ENCODE measurements at places on chromosomes 7 and 10. TPM values are rescaled to one million over a fixed set of nuclear protein-coding genes. Genes with fewer than 3 reads are reported as not detected.

Gene MAGI2
- 11.1 TPM for total RNA-seq

Gene WNT8B
- total RNA-seq = not detected

Gene PRXL2A
- 6.7 TPM for total RNA-seq

DNA sequence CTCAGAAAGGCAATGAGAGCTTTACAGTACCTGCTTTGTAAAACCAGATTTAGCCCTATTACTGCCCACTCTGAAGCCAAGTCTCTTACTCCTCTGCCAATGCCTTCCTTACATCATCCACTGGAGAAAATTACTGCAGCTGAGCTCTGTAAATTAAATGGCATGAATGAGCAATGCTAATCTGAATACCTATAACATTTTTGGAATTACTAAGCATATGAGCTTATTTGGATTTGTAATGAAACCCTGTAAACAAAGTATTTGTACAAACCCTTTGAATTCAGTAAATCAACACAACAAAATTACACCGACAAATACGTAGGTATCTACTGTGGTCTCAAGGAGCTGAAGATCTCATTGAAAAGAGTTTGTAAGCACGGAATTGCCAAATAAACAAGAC lies 12.1 kb upstream of the CCNY start:
- DNase-seq = no peak

DNA sequence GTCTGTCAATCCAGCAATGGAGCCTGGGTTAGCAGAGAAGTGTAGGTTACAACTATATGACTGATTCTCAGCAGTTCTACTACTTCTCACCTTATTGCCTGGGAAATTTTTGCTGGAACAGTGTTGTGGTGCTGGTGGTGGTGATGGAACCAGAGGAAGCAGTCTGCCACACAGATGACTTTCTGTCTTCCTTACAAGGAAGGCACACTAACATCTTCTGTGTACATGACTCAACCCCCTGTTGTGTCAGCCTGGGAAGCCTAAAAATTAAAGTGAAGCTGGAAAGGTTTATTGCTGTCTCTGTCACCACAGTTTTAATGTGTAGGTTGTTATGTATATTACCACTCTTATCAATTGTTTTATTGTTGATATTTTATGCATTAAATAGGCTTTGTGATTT lies 40.3 kb downstream of the ANKRD7 start:
- no peak for DNase-seq

GRCh38 chr10:121927318-121927840 lies 452 bp downstream of the ATE1 start:
- peak; percentile 59 for DNase-seq

GRCh38 chr10:59064759-59065539 lies 111.5 kb upstream of the PHYHIPL start:
- DNase-seq = no peak

- no peak for DNase-seq
These were observed 215.6 kb downstream of the TCF7L2 start for GRCh38 chr10:113165673-113166072.

GRCh38 chr7:84848219-84848973 lies 338.5 kb downstream of the SEMA3D start:
- no peak for DNase-seq

GRCh38 chr7:14501436-14501835 lies 401.1 kb downstream of the DGKB start:
- no peak for DNase-seq

- DNase-seq = no peak
These were observed 57.7 kb downstream of the TRUB1 start for GRCh38 chr10:114995468-114996247.

- no peak for DNase-seq
These were observed 28.8 kb downstream of the EBF3 start for GRCh38 chr10:129935102-129935866.

DNA sequence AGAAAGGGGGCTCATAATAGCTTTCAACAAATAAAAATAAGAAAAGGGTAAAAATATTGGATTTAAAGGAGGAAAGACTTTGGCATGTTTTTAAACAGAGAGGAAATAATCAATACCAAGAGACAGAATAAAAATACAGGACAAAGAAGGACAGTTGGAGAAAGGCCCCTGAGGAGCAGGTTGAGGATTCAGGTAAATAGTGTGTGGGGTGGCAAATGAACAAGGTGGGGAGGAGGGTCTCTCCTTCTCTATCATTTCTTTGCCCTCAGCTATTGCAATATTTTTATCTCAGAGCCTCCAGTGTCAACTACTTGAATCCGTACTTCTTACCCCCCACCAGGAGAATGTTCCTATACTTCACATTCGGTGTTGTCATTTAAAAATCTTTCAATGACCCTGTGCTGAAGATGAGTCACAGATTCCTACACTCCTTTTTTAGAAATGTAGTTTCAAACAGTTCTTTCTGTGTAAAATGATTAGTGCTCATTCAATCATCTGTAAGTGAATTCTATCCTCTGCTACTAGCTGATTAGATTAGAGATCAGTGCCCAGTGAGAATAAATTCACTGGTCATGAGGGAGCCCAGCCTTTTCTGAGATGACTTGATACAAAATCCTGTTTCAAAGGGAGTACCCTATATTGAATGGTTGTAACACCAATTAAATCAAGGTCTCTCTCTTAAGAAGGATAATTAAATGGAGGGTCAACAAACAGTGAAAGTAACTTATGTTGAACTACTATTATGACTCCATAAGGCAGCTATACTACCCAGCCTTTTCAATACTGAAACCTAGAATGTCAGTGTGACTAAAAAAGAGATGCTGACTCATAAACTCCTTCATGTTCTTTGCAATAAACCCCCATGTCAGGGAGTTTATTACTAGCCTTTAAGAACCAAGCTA lies 50.4 kb upstream of the WNT16 start:
- DNase-seq = no peak

- no peak for DNase-seq
These were observed 5.0 kb downstream of the PRKAG2 start for GRCh38 chr7:151871904-151872303.
